Jurkat, Clone E6-1 (cell line): ENCODE measurements at places on chromosomes 2 and 18.

- DNase-seq = no peak
Measured at GRCh38 chr2:209460151-209460761, 36.4 kb downstream of the MAP2 start.

DNA sequence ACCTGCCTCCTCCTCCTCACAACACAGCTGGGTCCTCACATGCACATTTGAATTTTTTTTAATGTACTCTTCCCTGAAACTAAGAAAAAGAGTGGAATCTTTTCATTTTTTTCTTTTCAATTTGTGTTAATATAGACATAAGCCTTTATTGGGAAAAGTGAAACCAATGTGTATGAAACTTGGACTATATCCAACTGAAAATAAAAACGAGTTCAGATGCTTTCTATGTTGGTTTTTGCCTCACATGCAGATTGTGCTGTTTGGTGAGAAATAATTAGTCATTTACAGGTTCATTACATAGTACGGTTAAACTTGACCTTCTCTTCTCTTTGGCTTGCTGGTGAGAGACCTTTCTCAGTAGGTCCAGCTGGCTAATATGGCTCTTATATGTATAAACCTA lies 515.2 kb upstream of the FANCL start:
- no peak for DNase-seq

DNA sequence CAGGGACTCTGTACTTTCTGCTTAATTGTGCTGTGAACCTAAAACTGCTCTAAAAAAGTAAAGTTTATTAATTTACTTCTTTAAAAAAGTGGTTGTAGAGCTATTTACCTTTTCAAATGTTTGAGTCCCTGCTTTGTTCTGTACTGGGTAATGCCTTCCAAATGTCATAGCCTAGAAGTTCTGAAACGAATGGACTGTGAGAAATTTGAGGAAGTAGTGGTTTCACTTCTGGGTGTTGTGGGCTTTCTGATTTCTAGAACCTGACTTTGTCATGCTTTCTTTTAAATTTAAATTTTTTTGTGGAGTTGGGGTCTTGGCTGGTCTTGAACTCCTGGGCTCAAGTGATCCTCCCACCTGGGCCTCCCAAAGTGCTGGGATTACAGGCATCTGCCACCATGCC lies 44.6 kb downstream of the SMAD4 start:
- no peak for DNase-seq

DNA sequence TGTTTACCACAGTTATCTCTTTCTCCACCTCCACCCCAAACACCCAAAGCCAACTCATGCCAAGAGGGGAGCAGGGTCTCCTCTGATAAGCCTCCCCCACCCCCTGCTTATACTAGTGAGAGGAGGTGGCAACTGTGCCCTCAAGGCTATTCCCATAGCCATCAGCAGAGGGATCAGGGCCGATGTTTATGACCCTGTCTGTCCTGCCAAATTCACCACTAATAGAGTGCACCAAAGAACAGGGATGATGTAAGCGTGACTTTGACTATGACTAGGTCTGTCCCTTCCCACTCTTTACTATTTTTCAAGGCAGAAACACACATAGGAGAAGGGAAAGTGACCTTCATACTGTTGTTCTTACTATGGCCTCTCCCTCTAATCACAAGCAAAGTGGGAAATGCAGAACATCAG lies 74.6 kb downstream of the CLHC1 start:
- no peak for DNase-seq

DNA sequence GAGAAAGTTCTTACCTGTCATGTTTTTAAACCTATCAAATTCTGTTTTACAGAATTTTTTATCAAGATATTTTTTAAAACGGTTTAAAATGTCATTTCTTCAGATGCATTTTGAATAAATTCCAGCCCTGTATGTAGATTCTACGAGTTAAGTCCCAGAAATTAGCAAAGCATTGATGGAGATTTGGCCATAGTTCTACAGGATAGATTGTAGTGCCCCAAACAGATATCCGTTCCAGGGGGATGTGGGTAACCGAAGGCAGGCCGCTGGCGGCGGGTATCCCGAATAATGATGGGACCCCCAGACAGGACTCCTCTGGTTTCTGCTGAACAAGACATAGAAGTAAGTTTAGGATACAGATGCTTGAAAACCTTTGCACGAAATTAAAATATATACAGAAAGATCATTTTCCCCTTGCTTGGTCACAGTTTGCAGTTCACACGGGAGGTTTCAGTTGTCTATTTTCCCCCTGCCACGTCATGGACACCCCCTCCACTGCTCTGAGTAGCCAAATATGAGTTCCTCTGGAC lies 755 bp downstream of the NOL4 start:
- DNase-seq = no peak

DNA sequence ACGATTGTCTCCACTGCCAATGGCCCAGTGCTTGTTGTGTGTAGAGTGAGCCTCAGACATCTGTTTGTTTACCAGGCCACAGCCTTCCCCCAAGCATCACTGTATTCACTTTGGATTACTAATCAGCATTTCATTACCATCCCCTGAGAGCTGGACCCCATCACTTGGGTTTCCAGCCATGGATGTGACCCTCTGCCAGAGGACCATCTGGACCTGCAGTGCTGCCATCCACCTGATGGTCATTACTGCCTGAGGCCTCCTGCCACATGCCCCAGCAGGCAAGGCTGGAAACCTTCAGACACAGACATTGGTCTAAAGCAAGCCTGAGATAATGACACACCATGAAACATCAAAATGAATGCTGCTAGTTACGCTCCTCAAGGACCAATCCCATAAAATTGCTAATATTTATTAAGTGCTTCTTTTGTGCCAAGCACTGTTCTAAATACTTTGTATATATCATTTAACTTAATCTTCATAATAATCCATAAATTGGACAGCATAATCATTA lies 2096.3 kb upstream of the CELF4 start:
- DNase-seq = no peak

- DNase-seq = no peak
Measured at GRCh38 chr2:134398300-134398699, 144.4 kb downstream of the MGAT5 start.

GRCh38 chr2:224271617-224272236 lies 130.2 kb downstream of the FAM124B start:
- DNase-seq = no peak

GRCh38 chr2:109481196-109481555 lies 132.6 kb downstream of the SEPTIN10 start:
- no peak for DNase-seq

DNA sequence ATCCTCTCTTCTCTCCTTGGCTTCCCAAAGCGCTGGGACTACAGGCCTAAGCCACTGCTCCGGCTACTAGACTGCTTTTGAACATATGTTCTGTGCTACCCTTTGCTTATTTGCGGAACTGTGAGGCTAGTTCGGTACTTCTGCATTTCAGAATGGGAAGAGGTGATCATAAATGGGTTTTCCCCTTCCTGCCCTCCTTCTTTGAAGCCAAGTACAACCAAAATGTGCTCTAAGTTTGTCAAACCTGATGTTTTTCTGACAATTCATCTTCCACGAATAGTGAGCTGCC lies 1.7 kb upstream of the ESCO1 start:
- no peak for DNase-seq

- DNase-seq = no peak
Measured at GRCh38 chr18:9210966-9211365, 74.4 kb downstream of the ANKRD12 start.

DNA sequence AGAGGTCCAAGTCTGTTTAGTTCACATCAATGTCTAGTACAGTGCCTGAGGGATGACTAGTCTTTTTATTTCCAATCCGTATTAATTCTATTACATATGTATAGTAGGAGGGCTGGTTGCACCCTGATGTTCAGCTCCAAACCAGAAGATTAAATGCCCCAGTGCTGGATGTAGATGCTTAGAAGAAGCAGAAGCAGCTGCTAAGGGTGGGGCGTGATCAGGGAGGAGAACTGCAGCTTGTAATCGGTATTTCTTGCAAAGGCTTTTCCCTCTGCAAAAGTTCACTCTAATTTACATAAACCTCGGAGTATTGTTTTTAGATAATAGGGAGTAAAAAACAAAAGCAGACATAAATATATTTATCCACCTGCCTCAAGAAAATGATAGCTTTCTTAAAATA lies 145.3 kb upstream of the ITGA4 start:
- no peak for DNase-seq

DNA sequence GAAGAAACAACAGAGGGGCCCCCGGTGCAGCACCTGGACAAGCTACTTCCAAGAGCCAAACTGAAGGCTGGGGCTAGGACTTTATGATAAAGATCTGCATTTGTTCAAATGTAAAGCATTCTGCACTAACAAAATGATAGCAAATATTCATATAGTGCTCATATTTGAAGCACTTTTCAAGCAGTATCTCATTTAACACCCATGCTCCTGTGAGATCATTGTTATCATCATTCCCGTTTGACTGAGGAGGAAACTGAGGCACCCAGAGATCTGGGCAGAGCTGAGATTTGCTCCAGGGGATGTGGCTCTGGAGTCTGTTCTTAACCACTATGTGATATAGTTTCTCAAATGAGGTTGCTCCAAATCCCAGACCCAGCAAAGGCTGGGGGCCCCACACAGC lies 9.8 kb downstream of the KCTD1 start:
- no peak for DNase-seq

- no peak for DNase-seq
Measured at GRCh38 chr2:110100480-110100879, 15.1 kb downstream of the MALL start.

GRCh38 chr2:136468799-136469369 lies 296.5 kb upstream of the THSD7B start:
- DNase-seq = no peak

DNA sequence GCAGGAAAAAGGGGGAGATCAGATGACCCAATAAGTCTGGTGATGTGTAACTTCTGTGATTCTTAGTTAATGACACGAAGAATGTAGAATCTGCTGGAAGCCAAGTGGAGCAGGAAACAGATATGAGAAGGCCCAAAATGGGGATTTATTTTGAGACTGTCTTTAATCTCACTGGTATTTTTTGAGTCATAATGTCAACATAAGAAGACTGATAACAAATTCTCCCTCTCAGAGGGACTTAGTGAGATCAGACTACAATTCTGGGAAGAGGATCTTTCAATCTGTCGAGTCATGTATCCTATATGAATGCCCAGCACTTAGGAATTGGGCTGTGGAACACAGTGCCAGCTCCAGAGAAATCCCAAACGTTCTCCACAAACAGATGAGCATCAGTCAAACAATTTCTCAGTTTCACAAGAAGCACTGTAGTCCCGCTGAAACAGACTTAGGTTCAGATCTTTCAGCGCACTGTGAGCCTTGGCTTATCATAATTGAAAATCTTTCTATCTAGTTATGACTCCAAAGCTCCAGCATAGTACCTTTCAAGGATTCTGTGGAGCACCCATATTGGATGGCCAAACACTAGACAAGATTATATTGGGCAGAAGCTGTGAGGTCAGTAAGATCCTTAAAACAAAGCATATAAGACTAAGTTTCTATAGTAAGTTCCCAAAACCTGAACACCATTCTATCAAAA lies 738.2 kb downstream of the LRP1B start:
- DNase-seq = no peak

DNA sequence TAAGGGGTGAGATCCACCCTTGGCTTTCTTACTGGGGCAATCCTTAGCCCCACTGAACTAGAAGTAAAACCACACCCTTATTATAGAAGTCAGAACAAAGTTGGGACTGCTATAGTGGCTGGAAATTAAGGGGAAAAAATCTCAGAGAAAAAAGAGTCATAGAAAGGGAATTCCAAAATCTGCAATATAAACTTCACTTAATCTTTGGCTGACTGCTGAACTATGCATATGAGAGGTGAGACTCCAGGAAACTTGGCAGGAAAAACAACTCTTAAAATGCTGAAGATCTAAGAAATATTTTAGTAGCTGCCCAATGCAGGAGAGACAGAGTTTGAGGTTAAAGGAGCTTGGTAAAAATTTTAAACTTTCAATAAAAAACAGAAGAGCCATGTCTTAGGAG lies 201.8 kb upstream of the FN1 start:
- DNase-seq = no peak

GRCh38 chr2:28137221-28137620 lies 246.7 kb downstream of the BABAM2 start:
- DNase-seq = no peak

DNA sequence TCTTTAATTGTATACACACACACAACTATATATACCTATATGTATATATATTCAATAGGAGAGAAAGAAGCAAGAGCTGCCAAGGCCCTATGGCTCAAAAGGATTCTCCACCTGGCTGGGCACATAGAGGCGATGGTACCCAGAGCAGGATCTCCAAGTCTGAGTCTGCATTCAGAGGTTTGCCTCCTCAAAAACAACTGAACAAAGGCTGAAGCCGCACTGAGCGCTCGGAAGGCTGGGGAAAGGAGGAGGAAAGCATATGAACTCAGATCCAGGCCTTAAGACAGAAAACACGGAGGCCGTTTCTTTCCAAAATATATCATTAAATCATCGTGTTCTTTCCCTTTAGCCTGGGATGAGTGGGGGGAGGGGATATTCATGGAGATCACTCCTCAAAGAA lies 3.6 kb downstream of the HOXD12 start:
- no peak for DNase-seq

- no peak for DNase-seq
Measured at GRCh38 chr2:238573065-238573778, 146.5 kb downstream of the ASB1 start.

GRCh38 chr2:13005048-13005447 lies 288.3 kb downstream of the TRIB2 start:
- DNase-seq = no peak

GRCh38 chr2:22788749-22789327 lies 596.1 kb upstream of the KLHL29 start:
- no peak for DNase-seq

DNA sequence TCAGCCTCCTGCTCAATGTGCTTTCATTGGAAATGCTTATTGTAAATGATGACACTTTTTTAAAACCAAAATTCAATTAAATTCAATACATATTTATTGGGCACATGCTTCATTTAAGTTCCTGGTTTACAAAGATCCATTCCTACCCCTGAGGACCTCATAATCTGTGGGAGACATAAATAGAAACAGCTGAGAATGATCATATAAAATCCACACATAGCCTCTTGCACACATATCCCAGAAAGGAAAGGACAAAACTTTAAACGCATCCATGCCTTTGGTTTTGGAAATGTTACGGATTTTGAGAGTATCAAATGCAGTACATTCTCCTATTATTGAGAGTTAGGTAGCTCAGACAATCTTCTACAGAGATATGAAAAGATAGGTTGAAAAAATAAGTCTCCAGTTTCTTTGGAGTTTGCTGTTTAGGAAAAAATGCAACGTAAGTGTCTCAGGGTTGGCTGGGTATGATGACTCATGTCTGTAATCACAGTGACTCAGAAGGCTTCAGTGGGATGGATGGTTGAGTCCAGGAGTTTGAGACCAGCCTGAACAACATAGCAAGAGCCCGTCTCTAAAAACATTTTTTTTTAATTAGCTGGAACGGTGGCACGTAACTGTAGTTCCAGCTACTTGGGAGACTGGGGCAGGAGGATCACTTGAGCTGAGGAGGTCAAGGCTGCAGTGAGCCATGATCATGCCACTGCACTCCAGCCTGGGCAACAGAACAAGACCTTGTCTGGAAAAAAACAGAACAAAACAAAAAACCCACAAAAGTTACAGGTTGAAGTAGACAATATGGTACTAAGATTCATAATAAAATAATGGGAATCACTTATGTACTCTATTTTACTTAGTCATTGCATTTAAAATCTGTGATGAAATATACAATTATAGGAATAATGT lies 3.9 kb upstream of the PRELID3A start:
- no peak for DNase-seq
